ENCODE measurements at places on chromosomes 7 and 10. TPM values are rescaled to one million over a fixed set of nuclear protein-coding genes. Genes with fewer than 3 reads are reported as not detected.

CACNA2D1 gene
- 64.4 TPM for total RNA-seq

KLF14 gene
- total RNA-seq: under 0.01 TPM

ITPRID1 gene
- total RNA-seq: not detected

GFRA1 gene
- total RNA-seq: 6.3 TPM

SPDYE5 gene
- not detected for total RNA-seq

SPACDR gene
- total RNA-seq: under 0.01 TPM

CYP2W1 gene
- total RNA-seq: not detected

CAV1 gene
- 174 TPM for total RNA-seq

PTPRN2 gene
- total RNA-seq: 0.77 TPM

CWF19L1 gene
- total RNA-seq: 21.3 TPM

RSPH10B2 gene
- 0.51 TPM for total RNA-seq

Measured in fibroblast of lung (primary cell).